ENCODE measurements at places on chromosomes 16 and 17.

DNA sequence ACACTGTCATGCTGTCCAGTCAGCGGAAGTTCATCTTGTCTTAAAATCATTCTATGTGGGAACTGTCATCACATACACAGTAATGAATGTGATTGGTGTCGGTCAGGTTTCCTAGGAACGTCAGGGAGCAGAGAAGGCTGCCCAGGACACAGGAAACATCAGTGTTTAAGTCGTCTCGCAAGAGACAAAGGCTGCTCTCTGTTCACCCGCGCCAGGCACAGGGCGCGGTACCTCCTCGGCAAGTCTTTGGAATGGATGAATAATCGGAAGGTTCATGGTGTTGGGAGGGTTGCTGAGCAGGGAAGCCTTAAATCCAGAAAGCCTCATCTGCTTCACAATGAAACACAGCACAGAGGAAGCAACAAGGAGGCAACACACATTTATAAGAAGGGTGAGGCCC lies 148.2 kb downstream of the CPPED1 start:
- no peak for DNase-seq

- no peak for DNase-seq
Measured at GRCh38 chr16:65225488-65225887, 103.6 kb upstream of the CDH11 start.

- DNase-seq: no peak
Measured at GRCh38 chr16:22675745-22676540, 138.0 kb upstream of the HS3ST2 start.

GRCh38 chr16:70421014-70421413 lies 17.9 kb downstream of the ST3GAL2 start:
- no peak for DNase-seq

DNA sequence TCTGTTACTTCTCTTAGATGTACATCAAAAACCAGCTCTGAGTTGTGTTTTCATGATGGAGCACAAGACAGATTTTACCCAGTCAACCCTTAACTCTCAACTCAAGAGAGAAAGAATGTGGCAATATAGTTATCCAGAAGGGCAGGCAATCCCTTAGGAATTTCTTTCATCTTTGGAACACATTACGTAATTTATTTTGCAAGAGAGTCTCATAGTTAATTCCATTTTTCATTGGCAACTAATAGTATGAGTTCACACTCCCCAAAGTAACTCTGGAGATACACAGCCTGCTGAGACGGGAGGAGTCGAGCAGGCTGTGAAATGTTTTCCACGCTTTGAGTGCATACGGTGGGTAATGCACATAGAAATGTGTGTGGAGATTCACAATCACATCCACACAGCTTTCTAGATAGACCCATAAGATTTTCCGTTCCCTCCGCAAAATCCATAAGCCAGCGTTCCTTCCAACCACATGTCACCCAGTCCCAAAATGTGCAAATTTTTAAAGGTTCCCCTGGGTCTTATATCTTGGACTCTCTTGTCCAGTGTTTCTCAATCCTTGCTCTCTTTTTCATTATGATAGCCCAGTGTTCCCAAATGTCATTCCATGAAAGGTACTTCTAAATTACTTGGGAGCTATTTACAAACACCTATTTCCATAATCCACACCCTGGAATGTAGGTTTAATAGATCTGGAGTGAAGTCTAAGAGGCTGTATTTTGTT lies 8.4 kb upstream of the CDRT4 start:
- no peak for DNase-seq

DNA sequence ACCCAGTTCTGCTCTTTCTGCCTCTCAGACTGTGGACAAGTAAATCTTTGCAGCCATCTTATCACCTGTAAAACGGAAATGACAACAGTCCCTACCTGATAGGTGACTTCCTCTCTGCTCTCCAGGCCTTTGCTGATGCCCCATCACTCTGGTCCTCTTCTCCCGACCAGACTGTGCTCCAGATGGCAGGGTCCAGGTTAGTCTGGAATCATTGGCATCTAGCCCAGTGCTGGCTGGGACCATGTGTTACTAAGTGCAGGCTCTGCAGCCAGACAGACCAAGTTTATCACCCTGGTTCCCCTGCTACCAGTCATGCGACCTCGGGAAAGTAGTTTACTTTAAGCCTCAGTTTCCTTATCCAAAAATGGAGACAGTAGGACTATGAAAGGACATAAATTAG lies 1.8 kb upstream of the NUBP1 start:
- DNase-seq: peak; percentile 87

DNA sequence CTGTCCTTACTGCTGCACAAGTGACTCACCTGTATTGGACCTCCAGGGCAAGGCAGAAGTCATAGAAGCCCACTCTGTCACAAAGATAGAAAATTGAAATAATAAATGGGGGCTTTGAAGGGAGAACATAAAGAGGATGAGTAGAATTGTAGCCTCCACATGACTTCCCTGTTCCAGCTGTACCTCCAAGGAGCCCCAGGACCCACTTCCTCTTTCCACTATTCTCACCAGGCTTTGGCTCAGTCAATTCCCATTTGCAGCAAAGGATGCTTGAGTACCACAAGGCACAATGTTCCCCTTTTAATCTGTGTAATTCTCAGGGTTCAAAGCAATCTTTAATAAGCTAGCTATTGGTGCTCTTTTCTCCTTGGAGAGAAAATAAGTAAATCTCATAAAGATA lies 512.1 kb downstream of the TOX3 start:
- DNase-seq: no peak

- no peak for DNase-seq
Measured at GRCh38 chr17:4490637-4491061, 8.0 kb upstream of the SPNS2 start.

DNA sequence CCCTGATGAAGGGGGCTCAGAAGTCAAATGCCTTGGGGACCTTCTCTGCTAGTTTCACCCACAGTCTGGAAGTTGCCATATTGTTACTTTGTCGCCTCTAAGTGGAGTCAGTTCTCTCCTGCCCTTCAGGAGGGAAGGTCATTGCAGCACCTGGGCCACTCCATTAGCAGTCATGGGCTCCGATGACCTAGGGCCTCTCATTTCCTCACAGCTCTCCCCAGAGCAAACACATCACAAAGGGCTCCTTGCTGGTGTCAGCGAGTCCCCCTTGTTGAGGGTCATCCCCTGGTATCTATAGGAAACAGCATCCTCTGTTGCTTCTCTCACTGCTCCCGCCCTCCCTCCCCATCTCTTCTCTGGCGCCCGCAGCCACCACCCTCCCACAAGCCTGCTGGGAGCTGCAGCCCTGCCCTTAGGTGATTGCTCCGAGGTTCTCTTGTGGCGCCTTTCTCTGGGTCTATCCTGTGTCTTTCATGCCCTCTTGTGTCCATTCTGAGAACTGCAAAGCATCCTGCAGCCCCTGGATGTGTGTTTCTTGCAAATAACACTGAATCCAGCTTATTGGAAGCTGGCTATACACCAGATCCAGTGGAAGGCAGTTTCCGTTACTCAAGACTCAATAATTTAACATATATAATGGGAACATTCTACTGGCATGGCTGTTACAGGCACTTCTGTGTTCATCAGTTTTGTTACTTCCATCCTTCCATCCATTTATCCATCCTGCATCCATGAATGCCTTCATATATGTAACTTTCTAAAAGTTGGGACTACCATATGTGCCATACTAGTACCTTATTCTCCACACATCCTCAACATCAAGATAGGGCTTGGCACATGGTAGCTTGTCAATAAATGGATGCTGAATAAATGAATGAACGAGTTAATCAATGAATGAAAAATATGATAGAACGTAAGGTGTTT lies 21.2 kb downstream of the PDILT start:
- DNase-seq: peak; percentile 62

DNA sequence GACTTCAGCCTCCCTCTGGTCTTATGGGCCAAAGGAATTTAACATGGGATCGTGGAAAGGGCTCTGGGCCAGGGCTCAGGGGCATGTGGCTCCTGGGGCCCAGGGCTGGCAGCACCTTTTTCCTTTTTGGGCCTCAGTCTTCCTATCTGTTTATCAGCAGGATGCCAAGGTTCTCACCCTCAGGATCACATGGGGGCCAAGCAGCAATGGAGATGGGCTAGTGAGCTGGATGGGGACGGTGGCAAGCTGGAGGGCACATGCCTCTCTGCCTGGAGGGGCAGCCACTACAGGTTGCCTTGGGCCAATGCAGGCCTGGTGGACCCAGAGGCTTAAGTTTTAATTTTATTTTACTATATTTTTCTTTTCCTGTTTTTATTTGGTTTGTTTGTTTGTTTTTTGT lies 95.4 kb downstream of the CYLD start:
- DNase-seq: no peak

DNA sequence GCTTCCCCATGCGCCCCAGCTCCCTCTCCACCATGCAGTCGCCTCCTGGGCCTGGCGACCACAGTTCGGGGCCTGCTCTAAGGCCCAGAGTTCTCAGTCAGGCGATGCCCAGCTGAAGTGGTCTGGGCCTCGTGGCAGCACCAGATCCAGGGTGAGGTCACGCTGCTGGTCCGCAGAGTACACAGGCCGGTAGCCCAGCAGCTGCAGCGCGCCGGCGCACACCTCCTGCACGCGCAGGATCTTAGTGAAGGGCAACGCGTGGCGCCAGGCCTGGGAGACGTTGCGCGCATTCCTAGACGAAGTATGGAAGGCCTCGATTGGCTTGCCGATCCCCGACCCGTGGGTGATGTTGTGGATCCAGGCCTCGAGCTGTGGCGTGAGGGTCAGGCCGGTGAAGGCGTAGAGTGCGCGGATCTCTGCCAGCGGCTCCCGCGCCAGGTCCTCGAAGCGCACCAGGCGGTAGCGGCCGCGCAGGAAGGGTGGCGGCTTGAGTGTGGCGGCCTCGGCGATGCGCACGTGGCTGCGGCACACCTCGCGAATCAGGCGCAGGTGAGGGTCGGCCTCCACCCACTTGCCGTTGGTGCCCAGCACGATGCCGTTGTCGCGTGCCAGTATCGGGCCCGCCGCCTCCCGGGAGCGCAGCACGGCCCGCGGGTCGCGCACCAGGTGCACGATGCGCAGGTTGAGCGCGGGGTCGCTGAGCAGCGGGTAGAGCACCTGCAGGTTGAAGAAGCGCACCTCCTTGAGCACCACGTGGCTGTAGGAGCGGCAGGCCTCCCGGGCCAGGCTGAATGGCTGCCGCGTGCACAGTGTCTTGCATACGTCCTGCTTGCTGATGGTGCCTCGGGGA lies 6.6 kb downstream of the CHST5 start:
- no peak for DNase-seq
